ENCODE measurements at places on chromosomes 11 and 22.

- DNase-seq = no peak
These were observed 23.4 kb upstream of the ADA2 start for GRCh38 chr22:17242641-17243040.

DNA sequence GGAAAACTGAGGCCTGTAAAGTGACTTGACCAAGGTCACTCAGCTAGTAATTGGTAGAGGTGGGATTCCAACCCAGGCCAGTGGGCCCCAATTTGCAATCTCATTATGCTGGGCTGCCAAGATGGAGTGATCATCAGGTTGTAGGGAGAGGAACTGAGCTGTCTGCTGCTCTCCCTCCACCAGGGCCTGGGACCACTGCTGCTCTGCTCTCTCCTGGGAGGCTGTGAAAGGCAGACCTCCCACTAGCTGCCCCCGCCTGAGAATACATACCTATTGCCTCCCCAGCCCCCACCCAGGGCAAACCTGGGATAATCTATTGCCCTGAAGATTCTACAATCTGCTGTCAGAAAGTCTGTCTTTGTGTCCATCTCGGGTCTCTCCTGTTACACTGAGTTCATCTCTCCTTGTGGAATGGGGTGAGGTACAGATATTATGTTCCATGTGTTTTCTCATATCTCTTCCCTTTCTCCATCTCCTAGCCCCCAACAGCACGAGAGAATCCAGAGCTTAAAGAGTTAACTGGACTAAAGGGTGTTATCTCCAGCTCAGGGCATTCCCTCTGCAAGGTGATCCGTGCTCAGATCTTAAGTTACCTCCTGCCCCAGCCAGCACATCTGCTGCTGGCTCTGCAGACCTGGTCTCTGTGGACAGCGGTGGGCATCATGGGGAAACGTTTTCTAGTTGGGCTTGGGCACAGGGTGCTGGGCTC lies 5.6 kb downstream of the NECTIN1 start:
- DNase-seq = no peak

DNA sequence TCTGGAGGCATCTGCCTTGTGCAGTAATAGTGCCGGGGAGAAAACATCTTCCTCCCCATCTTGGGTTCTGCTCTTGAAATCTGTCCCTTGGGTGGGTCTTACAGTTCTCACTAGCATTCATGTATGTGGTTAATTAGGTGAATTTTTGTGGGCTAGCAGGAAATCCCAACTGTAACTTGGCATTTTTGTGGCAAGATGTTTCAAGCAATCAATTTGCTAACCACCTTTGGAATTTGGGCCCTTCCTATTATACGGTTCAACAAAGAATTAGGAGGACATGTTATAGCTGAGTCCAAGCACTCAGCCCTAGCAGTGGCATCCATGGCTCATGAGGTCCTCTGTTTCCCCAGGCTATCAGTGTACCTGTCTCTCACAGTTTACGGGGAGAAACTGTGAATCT lies 89.1 kb upstream of the MTNR1B start:
- peak; percentile 41 for DNase-seq

DNA sequence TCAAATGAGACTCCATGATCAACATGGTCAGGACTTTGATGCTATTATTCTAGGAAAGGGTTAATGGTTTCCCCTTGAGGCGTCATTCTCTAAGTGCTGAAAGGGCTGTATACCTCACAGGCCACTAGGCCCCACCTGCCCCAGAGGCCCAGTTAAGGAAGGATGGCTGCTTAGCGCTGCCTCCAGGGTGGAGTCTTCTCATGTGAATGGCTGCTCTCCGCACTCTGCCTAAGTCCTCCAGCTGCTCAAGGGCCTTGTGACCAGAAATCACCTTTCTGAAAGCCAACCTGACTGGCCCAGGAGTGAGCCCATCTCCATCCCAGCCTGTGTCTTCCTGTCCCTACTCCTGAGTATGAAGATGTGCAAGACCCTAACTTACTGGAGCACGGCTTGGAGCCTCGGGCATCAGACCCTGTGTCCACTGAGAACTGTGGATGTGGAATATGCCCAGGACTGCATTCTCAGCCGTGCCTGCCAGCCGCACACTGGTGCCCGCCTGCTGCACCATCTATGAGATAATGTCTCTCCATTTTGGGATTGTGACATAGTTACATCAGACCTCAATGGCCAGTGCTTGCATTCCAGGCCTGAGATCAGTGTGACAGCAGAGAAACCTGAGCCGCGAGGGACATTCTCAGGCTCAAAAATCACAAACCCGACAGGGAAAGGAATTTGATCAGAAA lies 51.0 kb downstream of the SNX19 start:
- no peak for DNase-seq
